ENCODE measurements at places on chromosomes 4 and X. TPM values are rescaled to one million over a fixed set of nuclear protein-coding genes. Genes with fewer than 3 reads are reported as not detected.

DNA sequence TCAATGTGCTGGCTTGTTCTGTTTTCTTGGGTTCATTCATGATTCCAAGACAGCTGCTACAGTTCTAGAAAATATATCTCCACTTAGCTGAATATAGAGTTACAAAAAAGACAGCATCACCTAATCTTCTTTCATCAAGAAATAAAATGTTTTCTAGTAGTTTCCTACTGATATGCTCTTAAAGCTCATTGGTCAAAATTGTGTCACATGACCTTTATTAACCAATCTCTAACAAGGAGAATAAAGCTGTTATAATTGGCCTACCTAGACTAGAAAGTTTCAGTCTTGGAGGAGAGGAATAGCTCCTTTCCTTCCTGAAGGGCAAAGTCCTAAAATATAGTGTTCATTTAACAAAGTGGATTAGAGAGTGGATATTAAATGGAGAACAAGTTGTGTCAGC, 8.1 kb upstream of the PCDH18 start:
- no peak for DNase-seq

DNA sequence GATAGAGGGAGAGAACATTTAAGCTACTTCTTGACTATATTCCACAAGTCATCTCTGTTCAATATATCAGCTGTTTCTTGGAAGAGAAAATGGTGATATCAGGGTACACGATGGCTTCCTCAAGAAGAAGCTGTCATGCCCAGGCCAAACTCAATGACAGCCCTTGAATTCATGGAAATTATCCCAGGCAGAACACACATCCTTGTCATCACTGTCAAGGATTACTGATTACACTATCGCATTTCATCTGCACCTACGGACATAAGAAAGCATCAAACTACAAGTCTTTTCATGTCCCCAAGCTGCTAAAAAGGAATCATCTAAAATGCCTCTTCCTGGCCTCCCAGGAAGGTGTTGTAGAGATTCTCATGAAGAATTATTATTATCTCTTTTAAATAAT, 165.2 kb upstream of the SLC7A11 start:
- DNase-seq, result no peak

DNA sequence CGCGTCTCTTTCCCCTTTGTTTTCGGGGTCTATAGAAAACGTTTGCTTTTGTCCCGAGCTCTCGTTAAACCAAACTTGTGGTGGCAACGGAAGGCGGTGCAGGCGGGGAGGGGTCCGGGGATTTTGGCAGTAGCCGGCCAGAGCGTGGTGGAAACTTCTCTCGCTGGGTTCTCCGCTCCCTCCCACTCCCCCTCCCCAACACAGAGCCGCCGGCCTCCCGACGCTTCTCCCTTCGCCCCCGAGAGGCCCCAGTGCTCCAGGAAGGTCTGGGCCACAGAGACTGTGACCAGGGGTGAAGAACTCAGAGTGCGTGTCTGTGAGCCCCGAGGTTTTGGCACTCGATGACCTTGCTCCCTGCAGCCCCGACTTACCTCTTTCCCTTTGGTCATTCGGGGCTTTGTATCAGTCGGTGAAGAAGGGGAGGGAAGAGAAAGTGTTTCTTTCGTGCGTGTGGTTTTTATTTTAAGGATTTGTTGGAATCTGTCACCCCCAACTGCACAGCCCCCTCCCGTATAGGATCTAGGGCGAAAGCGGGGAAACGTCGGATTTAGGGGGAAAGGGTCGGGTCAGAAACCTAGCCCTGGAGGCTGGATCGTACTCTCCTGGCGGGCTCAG, 9.0 kb upstream of the BCOR start:
- DNase-seq, result no peak

GRCh38 chr4:155489271-155489670, 112.5 kb upstream of the MAP9 start:
- no peak for DNase-seq

- DNase-seq, result no peak
These were observed 94.1 kb downstream of the NEUROG2 start for GRCh38 chr4:112421911-112422310.

DNA sequence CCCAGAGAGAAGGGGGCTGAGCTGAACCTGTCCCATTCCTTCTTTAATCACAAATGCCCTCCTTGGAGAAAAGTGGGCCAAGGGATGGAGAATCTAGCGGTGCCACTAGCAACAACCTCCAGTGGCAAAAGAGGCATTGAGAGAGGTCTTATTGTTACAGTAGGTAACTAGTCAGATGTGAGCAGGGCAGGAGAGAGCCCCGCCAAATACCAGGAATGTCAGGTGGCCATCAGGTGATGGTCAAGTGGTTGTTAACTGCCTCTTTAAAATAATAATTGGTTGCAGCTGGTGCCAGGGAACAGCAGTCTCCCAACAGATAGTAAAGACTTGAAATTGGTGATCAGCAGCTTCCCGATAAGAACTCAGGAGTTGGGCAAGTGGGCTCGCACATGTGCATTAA, 116.1 kb downstream of the EVC2 start:
- DNase-seq, result no peak

- DNase-seq, result no peak
These were observed 1.4 kb downstream of the C4orf36 start for GRCh38 chr4:86890790-86891189.

GRCh38 chr4:122150931-122151330, 1.2 kb upstream of the BLTP1 start:
- no peak for DNase-seq

DNA sequence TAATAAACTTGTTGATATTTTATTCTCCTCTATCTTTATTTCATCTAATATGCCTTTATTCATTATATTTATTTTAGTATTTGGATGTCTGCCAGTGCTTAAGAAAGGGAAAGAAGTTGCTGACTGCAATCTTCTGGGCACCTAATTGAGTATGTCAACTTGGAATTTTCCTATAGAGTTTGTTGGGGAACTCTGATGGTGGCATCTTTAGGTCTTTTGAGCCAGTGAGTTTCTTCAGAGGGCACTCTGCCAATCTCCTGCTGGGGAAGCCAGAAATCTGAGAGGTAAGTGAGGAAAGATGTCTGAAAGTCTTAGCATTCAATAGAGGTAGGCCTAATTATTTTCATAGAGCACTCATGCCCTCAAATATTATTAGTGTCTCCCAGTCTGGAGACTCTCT, 475.0 kb downstream of the GABRG1 start:
- DNase-seq, result no peak

- no peak for DNase-seq
These were observed 54.5 kb upstream of the CHRNA9 start for GRCh38 chr4:40280586-40280985.

GRCh38 chrX:70132224-70132623, 1.0 kb upstream of the IGBP1 start:
- no peak for DNase-seq

DNA sequence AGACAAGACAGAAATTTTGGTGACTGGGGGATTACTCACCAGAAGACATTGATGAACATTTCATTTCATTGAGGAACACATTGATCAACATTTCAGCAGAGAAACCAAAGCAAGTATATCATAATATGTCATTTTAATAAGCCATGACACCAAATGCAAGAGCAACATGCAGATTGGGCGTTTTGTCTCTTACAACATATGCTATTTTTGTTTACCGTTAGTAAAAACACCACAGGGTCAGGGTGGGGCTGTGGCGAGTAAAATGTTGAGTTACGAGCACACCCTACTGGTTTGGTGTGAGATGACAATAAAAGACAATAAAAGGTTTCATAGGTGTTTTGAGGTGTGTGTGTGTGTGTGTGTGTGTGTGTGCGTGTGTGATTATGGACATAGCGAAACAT, 294.5 kb downstream of the PDGFC start:
- no peak for DNase-seq

DNA sequence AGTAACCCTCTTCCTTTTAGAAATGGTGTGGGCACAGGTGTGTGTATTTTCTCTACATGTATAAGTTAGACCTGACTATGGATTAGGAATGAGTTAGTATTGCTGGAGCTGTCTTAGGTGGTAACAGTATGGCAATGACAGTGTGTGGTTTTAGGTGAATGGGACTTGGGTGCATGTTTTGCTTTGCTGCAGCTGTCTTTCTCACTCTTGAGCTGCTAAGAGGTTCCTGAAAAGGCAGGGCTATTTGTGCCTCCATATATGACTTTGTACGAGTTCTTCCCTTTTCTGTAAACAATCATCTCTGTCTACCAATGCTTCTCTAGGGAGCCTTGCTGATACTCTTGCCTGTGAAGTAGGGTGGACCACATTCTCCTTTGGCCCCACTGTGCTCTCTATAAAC, 234.8 kb upstream of the HHIP start:
- DNase-seq, result no peak

- DNase-seq, result no peak
These were observed 155.3 kb downstream of the GRIA3 start for GRCh38 chrX:123339221-123339905.

GRCh38 chr4:77124576-77124975, 32.4 kb upstream of the CCNG2 start:
- DNase-seq, result no peak

GRCh38 chr4:148062301-148062950, 330.5 kb downstream of the ARHGAP10 start:
- DNase-seq, result no peak

DNA sequence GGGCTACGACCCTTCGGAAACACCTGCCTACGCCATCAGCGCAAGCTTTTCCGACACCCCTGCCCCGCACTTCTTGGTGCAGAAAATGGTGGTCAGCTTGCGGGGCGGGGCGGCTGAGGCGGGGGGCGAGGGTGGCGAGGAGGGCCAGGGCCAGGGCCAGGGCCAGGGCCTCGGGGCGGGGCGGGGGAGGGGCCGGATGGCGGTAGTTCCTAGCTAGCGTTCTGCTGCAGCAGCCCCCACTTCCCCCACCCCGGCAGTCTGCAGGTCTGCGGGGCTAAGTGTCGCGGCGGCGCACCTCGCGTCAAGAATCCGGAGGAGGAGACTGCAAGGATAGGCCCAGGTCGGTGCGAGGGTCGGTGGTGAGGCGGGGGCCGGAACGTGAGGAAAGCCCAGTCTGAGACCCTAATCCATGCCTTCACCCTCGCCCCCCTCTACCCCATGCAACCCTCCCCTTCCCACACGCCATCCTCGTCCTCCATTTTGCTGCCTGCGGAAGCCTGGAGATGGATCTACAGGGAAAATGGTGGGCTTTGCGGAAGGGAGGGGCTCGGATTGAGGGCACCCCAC, 600 bp downstream of the BEX4 start:
- DNase-seq, result peak; percentile 33

- DNase-seq, result no peak
These were observed 16.0 kb downstream of the GSPT2 start for GRCh38 chrX:51759055-51759839.

The RPL34 gene
- total RNA-seq, result 3,283 TPM

The SPANXB1 gene
- total RNA-seq, result not detected

The VSIG4 gene
- not detected for total RNA-seq

The NAA11 gene
- total RNA-seq, result not detected

The COMMD8 gene
- 5.4 TPM for total RNA-seq

The FGFBP1 gene
- not detected for total RNA-seq

The SOWAHB gene
- total RNA-seq, result not detected

The TENM3 gene
- total RNA-seq, result not detected

The GLRA2 gene
- not detected for total RNA-seq

The PHOX2B gene
- total RNA-seq, result not detected

The PPEF2 gene
- 0.56 TPM for total RNA-seq

The GABRE gene
- total RNA-seq, result not detected

The EPHA5 gene
- not detected for total RNA-seq
